Urinary bladder (tissue), 4 donors: ENCODE measurements at places on chromosomes 6 and 20. TPM values are rescaled to one million over a fixed set of nuclear protein-coding genes. Genes with fewer than 3 reads are reported as not detected.

The RAMACL gene
- polyA plus RNA-seq: 0.37 TPM

GRCh38 chr20:37559312-37560027 lies 31.8 kb upstream of the BLCAP start:
- no peak for DNase-seq

The SNAP91 gene
- polyA plus RNA-seq: 2.4 TPM

The CST8 gene
- not detected for polyA plus RNA-seq

The HLA-DRB1 gene
- polyA plus RNA-seq: 107 TPM

GRCh38 chr20:3313683-3314065 lies 74.7 kb upstream of the SLC4A11 start:
- DNase-seq: no peak

The NRM gene
- 20.3 TPM for polyA plus RNA-seq

The SIRPB2 gene
- 3.3 TPM for polyA plus RNA-seq

- no peak for DNase-seq
Measured at GRCh38 chr20:34129518-34130162, 17.6 kb upstream of the EIF2S2 start.

The SEMG1 gene
- not detected for polyA plus RNA-seq

DNA sequence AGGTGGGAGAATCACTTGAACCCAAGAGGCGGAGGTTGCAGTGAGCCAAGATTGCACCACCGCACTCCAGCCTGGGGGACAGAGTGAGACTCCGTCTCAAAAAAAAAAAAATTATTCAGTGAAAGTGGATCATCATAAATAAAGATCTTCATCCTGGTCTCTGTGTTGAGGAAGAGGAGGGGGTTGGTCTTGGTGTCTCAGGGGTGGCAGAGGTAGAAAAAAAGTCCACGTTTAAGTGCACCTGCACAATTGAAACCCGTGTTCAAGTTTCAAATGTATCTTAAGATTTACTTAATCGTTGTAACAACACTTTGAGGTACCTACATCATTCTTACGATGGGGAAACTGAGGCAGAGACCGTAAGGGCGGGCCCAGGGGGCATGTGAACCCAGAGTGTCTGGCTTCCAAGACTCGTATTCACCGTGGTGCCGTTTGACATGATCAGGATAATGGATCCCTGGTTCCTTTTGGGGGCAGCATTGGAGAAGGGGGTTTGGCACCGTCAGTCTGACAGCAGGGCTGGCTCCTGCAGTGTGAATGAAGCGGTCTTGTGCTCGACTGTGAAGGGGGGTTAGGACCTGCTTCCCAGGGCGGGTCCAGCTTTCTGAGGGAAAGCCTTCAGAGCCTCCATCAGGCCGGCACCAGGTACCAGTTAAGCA lies 32.9 kb upstream of the ID1 start:
- no peak for DNase-seq

The ARFGEF3 gene
- polyA plus RNA-seq: 1.3 TPM

GRCh38 chr20:24318569-24319352 lies 150.7 kb upstream of the SYNDIG1 start:
- DNase-seq: no peak

DNA sequence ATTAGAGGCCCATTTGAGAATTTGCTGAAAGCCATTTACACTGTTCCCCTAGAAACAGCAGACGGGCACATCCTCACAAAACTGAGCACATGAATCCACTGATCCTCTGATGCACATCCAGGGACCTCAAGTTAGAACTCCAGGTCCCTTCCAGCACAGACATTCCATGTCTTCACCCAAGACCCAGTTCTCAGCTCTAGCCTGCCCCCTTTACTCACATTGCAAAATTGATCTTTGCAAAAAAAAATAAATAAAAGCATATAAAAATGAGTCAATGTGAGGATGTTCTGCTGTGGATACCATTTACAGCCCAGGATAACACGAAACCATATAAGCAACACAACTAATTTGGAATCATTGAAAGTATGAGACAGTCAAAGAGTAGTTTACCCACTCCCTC lies 458.2 kb upstream of the JARID2 start:
- no peak for DNase-seq

The ADGRF5 gene
- polyA plus RNA-seq: 16.2 TPM

The PLG gene
- polyA plus RNA-seq: 0.94 TPM

- no peak for DNase-seq
Measured at GRCh38 chr20:61814726-61815125, 251.0 kb downstream of the TAF4 start.

- DNase-seq: no peak
Measured at GRCh38 chr6:143130928-143131327, 70.2 kb downstream of the AIG1 start.

- no peak for DNase-seq
Measured at GRCh38 chr20:4880051-4880450, 121.3 kb downstream of the SLC23A2 start.

The POU5F1 gene
- 4.4 TPM for polyA plus RNA-seq

The CRISP2 gene
- polyA plus RNA-seq: not detected

DNA sequence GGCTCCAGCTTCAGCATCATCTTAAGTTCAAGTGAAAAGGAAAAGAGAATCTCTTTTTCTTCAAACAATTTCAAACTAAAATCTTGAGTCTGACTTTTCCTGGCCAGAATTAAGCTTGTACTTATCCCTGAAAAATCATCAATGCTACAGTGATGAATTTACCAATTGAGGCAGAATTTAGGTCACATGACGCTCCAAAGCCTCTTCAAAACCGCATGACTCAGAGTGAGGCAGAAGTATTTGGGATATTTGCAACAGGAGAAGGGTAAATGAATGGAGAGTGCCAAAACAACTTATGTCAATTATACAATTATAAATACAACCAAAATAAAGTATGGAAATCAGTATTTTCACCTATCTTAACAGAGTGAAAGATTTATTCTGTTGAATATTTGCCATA lies 515.5 kb downstream of the COL12A1 start:
- no peak for DNase-seq

The DNMT3B gene
- polyA plus RNA-seq: 1.0 TPM

- DNase-seq: no peak
Measured at GRCh38 chr6:161011492-161012480, 20.2 kb downstream of the MAP3K4 start.

DNA sequence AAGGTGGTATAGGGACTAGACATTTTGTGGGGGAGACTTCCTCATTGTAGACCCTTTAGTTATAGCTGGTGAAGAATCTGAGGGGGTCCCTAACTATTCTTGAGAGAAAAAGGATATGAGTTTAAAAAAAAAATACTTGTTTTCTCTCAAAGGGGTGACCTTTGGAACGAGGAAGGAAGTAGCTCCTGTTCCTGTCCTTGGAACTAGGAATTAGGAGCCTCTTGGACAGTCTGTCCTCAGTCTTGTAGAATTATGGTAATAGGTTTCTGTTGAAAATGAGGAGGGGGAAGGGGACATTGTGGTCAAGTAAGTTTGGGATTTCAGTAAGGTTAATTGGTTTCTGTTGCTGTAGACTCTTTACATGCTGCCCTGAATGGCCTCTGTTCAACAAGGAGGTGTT lies 56.5 kb downstream of the PLEKHG1 start:
- no peak for DNase-seq

- no peak for DNase-seq
Measured at GRCh38 chr20:38779247-38780097, 26.0 kb upstream of the PPP1R16B start.

The RWDD2A gene
- 3.4 TPM for polyA plus RNA-seq

The PRSS35 gene
- polyA plus RNA-seq: 1.3 TPM

DNA sequence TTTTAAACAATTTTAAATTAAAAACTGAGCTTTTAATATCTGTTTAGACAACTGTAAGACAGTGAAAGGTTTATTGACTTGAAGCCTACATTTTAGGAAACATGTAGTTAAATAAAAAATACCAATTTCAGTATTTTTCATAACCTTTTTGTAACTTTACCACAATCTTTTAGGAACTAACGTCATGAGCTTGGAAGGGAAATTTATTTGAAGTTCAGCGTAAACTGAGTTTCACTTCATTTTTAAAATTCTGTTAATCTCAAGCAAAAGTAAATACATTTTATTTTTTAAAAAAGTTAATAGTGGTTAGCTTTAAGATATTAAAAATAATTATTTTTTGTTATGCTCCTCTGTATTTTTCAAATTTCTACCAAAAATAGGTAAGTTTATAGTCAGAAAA lies 5.5 kb downstream of the CST7 start:
- DNase-seq: no peak

GRCh38 chr6:111759836-111760785 lies 113.1 kb downstream of the FYN start:
- DNase-seq: no peak

- DNase-seq: no peak
Measured at GRCh38 chr6:42925248-42925857, 3.9 kb upstream of the CNPY3 start.

DNA sequence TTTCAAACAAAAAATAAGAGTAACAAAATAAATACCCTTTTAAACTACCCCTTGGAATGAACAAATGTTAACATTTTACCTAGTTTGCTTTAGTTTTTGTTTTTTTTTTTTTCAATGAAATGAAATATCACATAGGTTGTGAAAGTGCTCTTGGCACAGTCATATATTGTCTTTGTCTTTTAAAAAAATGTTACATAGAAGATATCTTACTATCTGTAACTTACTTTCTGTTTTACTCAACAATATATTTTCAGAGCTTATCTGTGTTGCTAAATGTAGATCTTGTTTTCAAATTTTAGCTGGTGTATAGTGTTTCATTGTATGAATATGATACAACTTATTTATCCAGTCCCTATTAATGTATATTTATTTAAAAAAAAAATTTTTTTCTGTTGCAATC lies 8.6 kb downstream of the CEP57L1 start:
- DNase-seq: no peak

DNA sequence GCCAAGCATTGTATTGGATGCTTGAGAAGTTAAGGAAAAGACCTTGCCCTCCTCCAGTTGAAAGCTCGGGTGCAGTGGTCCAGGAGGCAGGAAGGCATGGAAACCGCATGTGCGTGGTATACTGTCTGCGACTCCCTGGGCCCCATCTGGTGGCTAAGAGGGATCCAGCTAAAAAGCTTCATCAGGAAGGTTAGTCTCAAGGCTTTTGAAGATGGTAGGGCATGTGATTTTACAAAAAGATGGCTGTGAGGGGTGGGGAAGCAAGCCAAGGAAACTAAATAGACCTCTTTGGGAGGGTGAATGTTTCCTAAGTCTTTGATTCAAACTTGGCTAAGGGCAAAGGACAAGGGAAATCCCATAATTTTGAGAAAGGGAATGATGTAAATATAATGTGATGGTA lies 109.1 kb upstream of the TIAM2 start:
- DNase-seq: no peak

GRCh38 chr6:140073456-140073855 lies 699.0 kb upstream of the CITED2 start:
- no peak for DNase-seq

The SLC52A3 gene
- 2.8 TPM for polyA plus RNA-seq

DNA sequence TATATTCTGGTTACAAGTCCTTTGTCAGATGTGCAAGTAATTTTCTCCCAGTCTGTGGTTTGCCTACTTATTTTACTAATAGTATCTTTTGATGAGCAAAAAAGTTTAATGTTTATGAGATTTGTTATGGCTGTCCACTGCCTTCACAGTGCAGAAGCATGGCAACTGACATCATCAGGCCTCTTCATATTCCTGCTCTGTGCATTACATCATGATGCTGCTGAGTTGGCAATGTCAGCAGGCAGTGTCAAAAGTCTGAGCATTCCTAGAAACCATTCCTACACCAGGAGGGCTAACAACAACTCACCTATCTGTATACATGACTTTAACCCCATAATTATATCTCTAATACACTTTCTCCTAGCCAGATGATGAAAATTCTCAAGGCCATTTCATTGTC lies 10.8 kb upstream of the OR2B2 start:
- no peak for DNase-seq

The SMOC2 gene
- 176 TPM for polyA plus RNA-seq

The SLC22A1 gene
- 0.44 TPM for polyA plus RNA-seq

GRCh38 chr6:123810948-123811347 lies 7.3 kb downstream of the NKAIN2 start:
- DNase-seq: no peak

DNA sequence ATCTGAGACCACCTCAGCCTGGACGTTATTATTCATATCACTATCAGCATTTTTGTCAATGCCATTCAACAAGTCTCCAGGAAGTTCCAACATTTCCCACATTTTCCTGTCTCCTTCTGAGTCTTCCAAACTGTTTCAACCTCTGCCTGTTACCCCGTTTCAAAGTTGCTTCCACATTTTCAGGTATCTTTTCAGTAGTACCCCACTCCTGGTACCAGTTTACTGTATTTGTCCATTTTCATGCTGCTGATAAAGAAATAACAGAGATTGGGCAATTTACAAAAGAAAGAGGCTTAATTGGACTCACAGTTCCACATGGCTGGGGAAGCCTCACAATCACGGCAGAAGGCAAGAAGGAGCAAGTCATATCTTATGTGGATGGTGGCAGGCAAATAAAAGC lies 565.5 kb downstream of the FRK start:
- DNase-seq: no peak

GRCh38 chr6:151352410-151353396 lies 38.7 kb downstream of the ZBTB2 start:
- DNase-seq: no peak

DNA sequence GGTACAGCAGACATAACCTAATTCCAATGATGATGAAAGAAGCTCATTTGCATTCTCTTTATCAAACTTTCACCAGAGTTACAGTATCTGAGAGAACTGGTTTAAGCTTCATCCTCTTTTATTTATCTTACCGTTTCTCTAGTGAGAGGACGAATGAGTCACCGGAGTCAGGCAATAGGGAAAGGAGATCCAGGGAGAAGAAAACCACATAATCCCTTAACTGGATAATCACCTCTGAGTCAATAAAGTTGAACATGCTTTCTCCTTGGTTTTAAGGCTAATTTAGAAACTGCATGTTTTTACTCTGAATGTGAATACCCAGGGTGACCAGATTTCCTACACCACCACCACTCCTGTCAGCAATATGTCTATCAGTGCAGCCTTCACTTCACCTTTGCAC lies 313.7 kb upstream of the TBX18 start:
- DNase-seq: no peak

- DNase-seq: no peak
Measured at GRCh38 chr6:32794510-32794909, 22.3 kb downstream of the HLA-DOB start.

DNA sequence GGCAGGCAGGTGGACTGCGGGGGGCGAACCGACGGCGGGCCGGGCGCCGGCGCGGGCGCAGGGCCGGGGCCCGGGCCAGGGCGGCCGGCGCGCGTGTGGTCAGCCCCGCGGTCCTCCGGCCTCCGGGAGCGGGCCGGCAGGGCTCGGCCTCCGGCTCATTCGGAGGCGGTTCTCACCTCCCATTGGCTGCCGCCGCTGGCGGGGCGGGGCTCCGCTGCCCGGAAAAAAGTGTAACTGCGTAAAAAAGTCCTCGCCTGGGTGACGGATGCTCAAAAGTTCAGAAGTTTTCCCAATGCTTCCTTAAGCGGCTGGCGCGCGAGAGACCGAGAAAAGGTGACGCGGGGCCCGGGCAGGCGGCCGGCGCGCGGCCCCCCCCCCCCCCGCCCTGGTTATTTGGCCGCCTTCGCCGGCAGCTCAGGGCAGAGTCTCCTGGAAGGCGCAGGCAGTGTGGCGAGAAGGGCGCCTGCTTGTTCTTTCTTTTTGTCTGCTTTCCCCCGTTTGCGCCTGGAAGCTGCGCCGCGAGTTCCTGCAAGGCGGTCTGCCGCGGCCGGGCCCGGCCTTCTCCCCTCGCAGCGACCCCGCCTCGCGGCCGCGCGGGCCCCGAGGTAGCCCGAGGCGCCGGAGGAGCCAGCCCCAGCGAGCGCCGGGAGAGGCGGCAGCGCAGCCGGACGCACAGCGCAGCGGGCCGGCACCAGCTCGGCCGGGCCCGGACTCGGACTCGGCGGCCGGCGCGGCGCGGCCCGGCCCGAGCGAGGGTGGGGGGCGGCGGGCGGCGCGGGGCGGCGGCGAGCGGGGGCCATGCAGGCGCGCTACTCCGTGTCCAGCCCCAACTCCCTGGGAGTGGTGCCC lies at the start of gene FOXC1:
TSS of gene FOXC1 (plus strand) at position 268 of the 849 bp plus-strand sequence. CDS start at position 799, 531 bp downstream.
- DNase-seq: no peak
